ENCODE measurements at places on chromosomes 3 and 15.

DNA sequence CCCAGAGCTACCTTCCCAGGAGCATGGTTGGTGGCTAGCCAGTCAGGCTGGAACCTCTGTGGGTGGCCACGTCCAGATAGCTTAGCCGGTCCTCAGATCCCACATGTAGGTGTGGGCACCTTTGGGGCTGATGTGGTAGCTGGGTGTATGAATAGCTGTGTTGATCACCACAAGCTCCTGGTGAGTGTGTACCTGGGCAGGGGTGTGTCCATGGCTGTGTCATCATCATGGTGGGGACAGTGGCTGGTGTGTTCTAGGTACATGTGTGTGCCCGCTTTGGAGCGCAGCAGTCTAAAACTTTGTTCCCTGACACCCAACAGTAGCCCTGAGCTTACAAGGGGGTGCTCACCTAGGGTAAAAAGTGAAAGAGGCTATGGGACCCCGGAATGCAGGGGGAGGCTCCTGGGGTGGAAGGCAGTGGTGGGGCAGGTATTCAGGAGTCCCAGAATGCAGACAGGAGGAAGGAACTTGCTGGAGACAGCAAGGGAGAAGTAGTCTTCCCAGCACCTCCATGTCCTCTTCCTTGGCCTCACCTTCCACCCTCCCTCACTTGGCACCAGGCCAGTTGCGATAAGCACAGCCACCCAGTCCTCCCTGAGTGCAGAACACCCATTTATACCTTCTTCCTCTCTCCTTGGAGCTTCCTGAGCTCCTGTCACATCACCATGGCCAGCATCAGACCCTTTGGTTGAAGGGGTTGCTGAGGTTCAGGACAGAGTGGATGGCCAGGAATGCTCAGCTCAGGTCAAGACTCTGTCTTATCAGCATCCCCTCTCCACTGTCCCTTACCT is 1.2 kb downstream of the CISH start:
- DNase-seq, result no peak

DNA sequence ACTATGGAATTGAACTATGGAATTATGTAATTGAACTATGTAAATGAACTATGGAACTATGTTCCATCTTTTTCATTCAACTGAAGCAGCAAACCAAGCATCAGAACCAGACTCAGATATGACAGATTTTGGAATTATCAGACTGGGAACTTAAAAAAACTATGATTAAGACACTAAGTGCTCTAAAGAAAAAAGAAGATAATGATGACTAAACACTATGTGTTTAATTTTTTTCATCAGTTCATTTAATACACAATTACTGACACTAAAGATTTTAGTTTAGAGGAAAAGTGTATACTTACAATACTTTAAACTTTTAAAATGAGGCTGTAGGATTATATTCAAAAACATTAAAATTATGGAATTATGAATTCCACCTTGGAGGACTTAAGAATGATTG is 15.3 kb downstream of the RFX7 start:
- DNase-seq, result no peak

GRCh38 chr15:61731099-61731498 is 329.1 kb downstream of the VPS13C start:
- peak; percentile 84 for DNase-seq

GRCh38 chr15:75090388-75090734 is 67.0 kb downstream of the PPCDC start:
- no peak for DNase-seq

GRCh38 chr15:32972686-32973085 is 221.8 kb downstream of the FMN1 start:
- DNase-seq, result no peak

GRCh38 chr3:21462141-21462540 is 288.9 kb downstream of the ZNF385D start:
- DNase-seq, result no peak

DNA sequence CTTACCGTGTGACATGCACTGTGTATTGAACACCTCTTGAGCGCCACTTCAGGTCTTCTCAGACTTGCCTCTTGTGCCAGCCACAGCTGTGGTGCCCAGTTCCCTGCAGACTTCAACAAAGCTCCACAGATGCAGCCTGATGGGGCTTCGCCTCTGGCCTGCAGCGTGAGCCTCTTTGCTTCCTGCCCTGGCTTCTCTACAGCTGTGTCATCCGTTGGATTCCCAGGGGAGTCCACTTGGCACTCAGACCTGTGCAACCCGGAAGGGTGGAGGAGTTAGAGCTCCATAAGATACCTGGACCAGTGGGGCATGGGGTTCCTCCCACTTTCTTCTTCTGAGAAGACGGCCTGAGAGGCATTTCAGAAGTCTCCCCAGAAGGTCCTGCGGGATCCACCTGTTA is 57.7 kb upstream of the BNIP2 start:
- DNase-seq, result no peak

DNA sequence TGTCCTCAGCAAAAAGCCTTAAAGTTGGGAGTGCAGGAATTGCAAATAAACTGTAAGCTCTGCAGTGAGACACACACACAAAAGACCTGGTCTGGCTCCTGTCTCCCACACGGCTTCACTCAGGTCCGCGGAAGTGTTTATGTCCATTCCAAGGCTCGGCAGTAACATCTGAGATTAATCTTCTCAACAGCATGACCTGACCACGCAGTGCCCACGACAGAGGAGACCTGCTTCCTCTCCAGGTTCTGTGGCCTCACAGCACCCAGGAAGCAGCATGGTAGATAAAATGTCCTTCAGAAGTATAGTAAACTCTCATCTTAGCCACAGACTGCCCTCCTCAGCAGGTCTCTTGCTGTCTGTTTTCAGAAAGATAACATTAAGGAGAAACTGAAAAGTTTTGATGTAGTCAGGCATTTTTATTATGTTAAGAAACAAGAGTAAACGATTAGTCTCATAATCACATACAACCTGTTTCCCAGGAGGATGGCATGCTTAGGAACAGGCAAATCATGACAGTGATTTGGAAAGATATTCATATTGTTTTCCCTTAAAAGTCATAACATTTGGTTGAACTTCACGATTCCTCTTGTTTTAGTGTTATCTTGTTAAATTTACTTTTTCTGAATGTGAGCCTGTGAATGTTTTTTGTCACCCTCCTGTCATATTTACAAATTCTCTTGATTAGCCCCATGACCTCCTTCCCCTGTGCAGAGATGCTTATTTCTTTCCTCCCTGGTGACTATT is 34.6 kb downstream of the CD200R1L start:
- DNase-seq, result no peak

DNA sequence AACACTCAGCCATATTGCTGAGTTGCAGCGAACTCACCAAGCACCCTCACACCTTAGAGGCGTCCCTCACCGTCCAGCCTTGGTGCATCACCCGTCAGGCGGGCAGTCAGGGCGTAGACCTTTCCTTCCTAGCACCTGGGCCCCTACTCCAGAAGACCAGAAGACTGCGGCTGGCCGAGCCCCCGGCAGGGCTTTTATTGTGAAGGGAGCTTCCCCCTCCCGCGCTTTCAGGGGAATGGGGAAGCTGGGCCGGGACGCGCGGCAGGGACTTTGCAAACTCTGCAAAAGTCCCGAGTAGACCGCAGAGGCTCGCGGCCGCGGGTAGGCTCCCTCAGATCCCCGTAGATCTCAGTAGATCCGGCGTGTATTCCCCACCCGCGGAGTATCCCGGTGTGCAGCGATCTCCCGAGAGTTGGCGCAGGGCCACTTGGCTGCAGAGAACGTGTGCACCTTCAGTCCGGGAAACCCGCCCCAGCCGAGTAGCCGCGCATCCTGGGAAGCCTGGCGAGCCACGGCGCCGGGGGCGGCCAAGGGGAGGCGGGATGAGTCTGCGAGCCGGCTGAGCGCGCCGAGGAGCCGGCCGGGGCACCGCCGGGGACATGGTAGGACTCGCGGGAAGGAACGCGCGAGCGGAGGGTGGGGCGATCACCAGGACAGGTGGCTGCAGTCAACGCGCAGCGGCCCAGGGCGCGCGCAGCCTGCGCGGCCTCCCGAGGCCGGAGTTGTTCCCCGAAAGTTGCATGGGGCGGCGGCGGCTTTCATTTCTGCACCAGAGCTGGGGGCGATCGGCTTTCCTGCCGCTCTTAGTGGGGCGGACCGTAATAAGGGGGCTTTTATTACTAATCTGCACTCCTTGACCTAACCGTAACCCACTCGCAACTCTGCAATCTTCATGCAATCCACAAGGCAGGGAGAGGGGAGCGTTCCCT is at the start of gene GASK1A:
GASK1A (plus strand) TSS at position 268 of the 929 bp plus-strand sequence; CDS start at position 600, 332 bp downstream.
- DNase-seq, result peak; percentile 48

DNA sequence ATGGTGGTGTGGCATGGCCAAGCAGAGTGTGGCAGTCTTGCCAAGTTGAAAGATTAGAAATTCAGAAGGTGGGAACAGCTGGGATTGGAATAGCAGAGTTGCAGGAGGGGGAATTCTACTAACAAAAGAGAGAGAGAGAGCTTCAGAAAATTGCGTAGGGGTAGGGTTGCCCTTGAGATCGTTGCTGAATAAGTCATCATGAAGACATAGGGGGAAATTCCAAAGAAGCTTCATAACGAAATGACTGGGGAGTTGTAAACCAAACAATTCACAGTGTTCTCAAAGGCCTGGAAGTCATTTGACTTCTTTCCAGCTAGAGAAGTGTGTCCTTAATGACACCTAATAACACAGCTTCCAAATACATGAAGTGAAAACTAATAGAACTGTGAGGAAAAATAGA is 26.3 kb upstream of the TIPARP start:
- no peak for DNase-seq

DNA sequence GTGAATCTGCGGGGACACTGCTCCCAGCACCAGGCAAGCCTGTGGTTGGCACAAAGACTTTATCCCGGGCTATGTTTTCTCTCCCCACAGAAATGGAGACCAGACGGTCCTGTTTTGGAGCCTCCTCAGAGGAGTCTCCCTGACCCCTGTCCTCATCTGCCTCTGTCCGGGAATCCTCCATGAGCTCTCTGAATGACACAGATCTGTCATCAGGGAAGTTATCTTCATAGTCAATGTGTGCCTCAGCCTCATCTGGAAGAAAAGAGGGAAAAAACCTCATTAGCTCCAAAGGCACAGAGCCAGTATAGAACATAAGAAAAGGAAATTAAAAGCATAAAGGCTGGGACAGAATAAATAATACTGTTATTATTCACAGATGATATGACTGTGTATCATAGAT is 40.0 kb downstream of the CRTAP start:
- DNase-seq, result no peak

Data from HAP-1 (cell line).